Anterior cingulate cortex (tissue), 58 donors: ENCODE measurements at places on chromosomes 3 and 15.

GRCh38 chr3:140424211-140424610 lies 253.7 kb upstream of the TRIM42 start:
- DNase-seq: no peak

- DNase-seq: no peak
These were observed 19.2 kb downstream of the GYG1 start for GRCh38 chr3:149010504-149010951.

DNA sequence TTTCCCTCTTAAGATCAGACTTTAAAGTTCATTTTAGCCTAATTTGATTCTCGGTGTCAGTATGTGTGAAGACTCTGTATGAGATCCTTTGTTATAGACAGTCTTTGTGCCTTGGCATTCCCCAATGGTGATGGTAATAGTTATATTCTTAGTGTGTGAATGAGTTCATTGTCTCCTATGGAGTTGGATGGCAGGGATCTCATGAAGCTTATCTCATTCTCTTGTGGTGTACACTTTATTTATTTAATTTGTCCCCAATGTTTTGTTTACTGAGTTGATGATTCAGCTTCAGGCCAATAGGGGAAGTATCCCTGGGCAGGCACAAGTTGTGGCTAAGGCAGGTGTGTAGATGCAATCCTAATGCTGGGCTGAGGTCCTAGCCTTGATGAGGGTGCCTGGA lies 222.0 kb upstream of the DPPA4 start:
- no peak for DNase-seq

- no peak for DNase-seq
These were observed 104.8 kb upstream of the HERC1 start for GRCh38 chr15:63938486-63939061.

- no peak for DNase-seq
These were observed 16.4 kb downstream of the IL12A start for GRCh38 chr3:160005004-160005403.

DNA sequence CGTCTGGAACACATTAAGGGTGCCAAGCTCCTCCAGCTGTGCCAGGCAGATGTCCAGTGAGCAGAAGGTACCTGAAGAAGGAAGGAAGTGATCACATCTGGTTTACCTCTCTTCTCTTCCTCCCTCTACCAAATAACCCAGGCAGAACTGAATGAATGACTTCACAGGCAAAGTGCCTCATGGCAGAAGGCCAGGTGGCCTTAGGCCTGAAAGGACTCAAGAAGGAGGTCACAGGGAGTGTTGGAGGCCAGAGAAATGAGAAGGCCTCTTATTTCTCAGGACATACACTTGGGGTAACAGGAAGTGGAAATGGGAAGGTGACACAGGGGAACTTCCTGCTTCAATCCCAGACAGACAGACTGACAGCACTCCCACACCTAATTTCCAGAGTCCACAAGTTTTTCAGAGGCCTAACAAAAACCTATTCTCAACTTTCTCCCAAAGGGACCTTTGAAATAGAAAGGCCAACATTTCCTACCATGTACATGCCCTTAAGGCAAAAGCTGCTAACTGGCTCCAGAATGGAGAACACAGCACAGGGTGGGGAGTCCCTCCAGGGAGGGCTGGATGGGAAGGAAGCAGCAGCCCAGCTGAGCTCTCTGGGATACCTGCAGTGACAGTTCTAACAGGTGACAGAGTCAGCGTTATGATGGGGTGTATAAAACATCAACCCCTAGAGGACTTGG lies 17.6 kb upstream of the SIN3A start:
- DNase-seq: no peak

GRCh38 chr15:65154720-65155119 lies 21.1 kb upstream of the PDCD7 start:
- DNase-seq: no peak
